Activated CD4-positive, alpha-beta T cell treated with anti-CD3 and anti-CD28 coated beads, Interleukin-2, amount 50 U/mL, for 24 hours (primary cell): ENCODE measurements at places on chromosomes 2 and 18.

GRCh38 chr2:207048416-207048815, 109.1 kb downstream of the CPO start:
- no peak for DNase-seq

GRCh38 chr2:120613742-120614571, 121.7 kb upstream of the GLI2 start:
- DNase-seq: no peak

- DNase-seq: no peak
Measured at GRCh38 chr2:220767591-220768255, 804.4 kb downstream of the EPHA4 start.

DNA sequence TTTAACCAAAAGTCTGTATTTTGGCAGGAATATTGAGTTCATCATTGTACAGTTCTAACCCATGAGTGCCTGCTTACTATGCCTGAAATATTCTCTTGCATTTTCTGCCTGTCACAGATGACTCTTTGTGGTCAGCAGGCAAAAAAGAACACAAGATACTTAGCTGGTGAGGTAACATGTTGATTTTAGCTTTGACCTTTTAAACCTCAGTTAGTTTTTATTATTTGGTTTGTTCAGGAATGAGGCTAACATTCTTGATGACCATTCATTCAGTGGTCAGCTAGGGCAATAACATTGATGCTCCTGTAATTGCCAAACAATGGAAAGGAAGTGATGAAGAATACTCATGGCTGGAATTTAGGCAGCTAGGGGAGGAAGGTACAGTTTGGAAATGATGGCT, 491.2 kb downstream of the PIK3C3 start:
- no peak for DNase-seq

- no peak for DNase-seq
Measured at GRCh38 chr2:126784621-126785020, 114.1 kb upstream of the TEX51 start.

GRCh38 chr2:191246820-191247380, 1.7 kb downstream of the MYO1B start:
- DNase-seq: no peak

DNA sequence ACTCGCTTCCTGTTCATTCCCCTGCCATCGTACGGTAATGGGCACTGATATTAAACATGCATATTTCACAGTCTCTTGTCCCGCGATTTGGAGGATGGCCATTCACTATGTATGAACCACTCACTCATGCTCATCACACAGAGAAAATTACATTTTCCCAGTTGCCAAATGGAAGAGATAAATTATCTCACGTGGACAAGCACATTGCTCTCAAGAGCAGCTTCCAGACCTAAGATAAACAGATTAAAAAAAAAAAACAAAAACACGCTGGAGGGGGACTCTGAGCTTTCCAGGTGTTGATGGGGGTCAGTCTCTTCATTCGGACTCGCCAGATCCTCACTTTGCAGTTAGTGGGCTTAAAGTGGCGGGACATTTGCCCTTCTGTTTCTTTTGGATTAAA, 1.7 kb upstream of the MAPK4 start:
- DNase-seq: no peak

DNA sequence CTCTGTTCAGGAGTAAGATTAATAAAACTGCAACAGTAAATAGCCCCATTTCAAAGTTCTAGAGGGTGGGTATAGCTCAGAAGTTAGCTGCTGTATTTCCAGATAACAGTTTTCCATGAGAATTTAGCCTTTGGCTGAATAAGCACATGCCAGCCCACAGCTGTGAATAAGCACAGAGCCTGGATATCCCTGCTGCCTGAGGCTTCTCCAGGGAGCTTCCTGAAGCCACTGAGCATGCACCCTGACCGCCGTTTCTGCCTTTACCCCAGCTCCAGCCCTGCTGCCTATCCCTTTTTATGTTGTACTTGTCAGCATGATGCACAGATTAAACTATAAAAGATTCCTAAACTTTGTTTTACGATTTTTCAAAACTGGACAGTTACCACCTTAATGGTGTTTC, 85.3 kb downstream of the FEZ2 start:
- DNase-seq: no peak

GRCh38 chr2:212052412-212053159, 486.0 kb downstream of the ERBB4 start:
- no peak for DNase-seq

DNA sequence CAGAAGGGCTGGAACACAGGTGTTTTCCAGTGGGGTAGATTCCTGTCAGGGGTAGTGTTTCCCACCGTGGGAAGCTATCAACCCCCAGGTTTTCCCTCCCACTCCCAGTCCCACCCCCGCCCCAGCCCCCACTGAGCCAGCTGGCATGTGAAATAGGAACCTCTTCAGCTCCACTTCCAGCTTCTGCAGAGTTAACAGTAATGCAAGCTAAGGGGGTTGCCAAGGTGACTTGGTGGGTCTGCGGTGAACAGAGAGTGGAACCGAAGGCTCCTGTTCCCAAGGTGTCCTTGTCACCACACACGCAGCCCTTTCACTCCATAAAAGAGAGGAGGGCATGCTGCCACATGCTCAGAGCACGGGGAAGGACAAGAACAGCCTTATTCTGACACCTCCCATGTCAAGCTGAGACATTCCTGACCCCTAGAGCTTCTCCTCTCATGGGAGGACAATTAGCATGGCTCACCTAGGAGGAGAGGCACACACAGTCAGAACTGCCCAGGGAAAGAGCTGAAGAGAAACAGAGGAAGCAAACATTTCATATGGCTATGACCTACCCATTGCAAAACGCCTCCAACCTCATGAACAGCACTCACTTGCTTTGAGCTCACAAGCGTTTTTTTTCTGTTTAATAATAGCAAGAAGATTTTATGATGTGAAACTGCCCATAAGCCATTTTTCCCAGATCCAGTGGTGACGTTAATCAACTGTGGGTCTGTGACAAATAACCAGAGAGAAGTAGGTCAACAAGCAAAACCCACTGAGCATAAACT, 39.8 kb upstream of the TBC1D8 start:
- no peak for DNase-seq

GRCh38 chr18:76564655-76565237, 69.7 kb upstream of the ZNF516 start:
- DNase-seq: no peak

DNA sequence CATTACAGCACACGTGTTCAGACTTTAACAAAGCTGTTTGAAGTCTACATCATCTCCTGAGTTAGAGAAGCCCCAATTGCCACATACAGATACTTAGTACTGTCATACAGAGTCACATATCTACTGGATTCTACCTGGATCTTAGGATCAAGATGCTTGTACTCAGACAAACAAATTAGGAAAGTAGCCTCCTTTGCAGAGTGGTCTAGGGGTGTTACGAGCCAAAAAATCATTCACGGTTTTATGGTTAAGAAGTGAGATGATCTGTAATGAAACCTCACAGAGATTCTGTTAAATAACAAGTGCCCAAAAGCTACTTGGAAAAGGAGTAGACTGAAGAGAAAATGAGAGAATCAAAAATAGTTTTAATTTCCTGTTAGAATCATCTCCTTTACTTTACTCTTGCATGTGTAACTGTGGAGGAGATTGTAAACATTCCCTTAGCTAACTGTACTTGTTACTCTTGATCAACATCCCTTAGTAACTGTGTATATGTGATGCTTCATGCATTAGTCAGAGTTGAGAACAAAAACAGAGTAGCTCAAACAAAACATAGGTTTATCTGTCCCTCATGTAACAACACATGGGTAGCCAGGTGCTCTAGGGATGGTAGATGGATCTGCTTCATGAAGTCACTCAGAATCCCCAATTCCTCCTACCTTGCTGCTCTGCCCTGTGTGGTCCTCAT, 16.4 kb upstream of the IL1RL1 start:
- no peak for DNase-seq

DNA sequence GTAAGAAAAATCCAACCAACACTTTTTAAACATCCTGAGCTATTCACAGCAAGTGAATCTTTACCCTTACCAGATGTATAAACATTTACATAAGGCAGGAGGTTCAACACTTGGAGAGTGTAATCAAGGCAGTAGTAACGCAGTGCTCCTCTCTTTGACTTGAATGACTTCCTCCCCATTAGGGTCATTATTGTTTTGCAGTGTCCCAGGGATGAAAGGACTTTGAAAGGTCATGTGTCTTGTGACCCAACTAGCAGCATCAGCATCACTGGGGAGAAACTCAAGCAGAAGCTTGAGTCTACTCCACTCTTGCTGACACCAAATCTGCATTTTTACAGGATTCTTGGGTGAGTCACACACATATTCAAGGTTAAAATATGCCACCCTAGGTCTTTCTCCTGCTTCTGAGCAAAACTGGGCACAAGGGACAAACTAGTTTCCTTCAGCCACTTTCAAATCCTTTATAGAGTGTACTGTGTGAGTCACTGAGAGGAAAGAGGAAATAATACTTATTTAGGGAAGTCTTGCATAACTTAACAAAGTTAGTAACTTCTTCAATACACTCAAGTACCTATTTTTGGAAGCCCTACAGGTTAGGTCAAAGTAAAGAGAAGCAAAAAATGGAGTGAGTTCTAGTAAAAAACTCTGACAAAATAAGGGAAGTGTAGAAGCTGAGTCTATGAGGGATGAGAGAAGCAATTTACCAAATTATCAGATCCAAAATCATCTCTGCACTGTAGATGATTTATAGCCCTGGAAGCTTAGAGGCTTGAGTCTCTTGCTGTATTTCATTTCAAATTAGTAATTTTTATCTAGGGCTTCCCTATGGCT, 51.0 kb upstream of the EML4 start:
- no peak for DNase-seq

- no peak for DNase-seq
Measured at GRCh38 chr2:223005496-223005895, 46.5 kb upstream of the KCNE4 start.

DNA sequence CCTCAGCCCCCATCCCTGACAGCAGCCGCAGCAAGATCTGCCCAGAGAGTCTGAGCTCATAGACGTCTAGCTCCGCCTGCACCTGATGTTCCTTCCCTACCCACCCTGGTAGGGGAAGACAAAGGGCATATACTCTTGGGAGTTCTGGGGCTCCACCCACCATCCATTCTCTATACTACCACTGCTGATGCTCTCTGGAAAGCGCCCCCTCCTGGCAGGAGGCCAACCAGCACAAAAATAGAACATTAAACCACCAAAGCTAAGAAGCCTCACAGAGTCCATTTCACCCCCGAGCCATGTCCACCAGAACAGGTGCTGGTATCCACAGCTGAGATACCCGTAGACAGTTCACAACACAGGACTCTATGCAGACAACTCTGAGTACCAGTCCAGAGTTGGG, 662.6 kb upstream of the FAM98A start:
- no peak for DNase-seq

DNA sequence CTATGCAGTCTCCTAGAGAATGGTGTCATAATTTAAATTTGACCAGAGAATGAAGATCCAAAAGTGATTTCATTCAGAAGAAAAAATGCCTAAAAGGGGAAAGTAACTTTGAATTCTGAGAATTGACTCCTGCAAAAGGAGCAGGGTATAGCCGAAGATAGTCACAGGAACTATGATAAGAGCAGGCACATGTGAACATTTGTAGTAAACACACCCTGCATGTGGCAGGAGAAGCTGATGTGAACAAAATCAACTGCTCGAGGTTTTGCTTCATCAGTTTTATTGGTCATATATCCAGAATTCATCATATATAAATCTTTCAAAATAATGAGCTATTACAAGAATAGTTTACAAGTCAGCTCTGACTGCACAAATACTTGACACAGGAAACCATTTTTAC, 14.0 kb downstream of the MCFD2 start:
- DNase-seq: no peak

- DNase-seq: no peak
Measured at GRCh38 chr2:179785902-179786301, 75.5 kb downstream of the ZNF385B start.

DNA sequence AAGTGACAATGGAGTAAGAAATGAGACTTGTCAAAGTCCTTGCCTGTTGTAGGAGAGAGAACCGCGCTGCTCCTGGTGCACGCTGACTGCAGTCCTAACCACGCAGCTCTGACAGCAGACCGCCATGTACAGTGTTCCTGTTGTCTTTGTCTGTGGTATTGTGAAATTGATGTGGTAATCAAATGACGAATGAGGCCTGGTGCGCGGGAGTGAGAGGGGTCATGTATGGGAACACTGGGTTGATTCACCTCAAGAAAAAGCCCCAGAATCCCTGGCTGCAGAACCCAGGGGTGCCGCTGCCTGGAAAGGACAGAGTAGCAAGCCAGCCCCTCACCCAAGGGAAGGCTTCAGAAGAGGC, 64.0 kb downstream of the INPP4A start:
- DNase-seq: peak; percentile 37

- no peak for DNase-seq
Measured at GRCh38 chr18:4208366-4208765, 246.7 kb downstream of the DLGAP1 start.

DNA sequence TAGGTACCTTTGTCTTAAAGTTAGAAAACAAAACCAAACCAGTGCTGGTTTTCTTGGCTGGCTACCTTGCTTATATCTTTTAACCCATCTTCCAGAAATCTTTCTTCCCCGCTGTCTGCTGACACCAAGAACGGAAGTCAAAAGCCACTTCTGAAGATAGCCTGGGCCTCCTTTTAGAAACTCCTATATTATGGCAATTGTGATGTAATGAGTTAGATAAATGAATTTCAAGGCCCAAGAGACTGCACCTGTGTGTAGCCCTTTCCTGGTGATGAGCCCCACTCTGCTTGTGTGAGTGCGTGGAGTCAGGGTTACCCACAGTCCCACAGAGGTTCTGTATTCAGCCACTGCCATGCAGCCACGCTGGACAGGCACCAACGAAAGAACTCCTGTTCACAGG, 60.7 kb downstream of the ARMC9 start:
- no peak for DNase-seq

DNA sequence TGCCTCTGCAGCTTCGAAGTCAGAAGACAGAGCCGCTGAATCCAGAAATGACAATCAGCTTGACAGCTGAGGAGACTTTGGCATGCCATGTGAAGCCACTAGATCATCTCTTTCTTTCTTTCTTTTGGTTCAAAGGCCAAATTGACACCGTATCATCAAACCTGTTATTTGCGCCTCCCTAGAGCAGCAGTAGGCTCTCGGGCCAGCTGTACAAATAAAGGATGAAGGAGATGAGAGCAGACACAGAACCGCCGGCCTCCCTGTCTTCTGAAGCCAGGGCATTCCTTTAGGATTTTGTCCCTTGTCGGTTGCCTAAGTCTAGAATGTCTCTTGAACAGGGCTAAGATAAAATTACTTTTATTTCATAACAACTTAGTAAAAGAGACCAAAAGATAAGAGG, 36.8 kb downstream of the COL4A4 start:
- DNase-seq: no peak

DNA sequence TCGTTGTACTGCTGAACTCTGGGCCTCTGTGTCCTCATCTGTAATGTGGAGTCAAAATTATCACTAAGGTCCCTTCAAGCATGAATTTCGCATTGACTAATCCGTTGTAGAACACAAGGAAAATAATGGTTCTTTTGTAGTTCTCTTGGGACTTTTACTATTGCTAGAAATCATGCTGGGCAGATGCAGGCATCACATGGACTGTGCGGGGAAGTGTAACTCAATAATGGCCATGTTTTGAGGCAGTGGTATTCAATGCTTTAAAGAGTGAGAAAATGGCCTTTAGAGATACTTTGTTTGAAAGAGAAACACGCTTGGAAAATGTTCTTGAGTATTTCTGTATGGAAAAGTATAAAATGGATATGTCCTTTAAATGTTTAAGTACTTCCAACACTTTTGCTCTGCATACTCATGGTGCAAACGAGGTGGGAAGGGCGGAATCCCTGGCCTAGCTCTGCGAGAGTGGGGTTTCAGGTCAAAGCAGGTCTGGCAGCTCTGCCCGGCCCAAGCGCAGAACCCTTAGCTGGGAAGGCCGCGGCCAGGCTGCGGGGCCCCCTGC, 117.3 kb upstream of the MSTN start:
- DNase-seq: no peak

GRCh38 chr18:34942975-34943374, 98.2 kb upstream of the MAPRE2 start:
- DNase-seq: no peak
